ENCODE measurements at places on chromosomes 4 and X.

- no peak for DNase-seq
Observed at GRCh38 chr4:133910165-133910564, 291.4 kb downstream of the PABPC4L start.

DNA sequence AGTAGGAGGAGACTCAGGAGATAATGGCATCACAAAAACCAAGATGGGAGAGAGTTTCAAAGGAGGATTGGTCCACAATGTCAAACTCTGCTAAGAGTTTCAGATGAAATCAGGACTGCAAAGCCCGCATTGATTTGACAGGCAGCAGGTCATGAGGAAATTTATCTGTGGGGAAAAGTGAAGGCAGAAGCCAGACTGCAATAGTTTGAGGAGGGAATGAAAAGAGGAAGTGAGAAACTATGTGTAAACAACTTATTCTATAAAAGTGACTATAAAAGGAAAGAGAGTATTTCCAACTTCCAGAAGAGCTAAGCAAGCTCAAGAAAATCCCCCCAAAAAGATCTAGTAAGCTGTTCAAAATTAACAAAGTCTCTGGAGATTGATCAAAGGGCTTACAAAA is 66.3 kb upstream of the DGKK start:
- no peak for DNase-seq

DNA sequence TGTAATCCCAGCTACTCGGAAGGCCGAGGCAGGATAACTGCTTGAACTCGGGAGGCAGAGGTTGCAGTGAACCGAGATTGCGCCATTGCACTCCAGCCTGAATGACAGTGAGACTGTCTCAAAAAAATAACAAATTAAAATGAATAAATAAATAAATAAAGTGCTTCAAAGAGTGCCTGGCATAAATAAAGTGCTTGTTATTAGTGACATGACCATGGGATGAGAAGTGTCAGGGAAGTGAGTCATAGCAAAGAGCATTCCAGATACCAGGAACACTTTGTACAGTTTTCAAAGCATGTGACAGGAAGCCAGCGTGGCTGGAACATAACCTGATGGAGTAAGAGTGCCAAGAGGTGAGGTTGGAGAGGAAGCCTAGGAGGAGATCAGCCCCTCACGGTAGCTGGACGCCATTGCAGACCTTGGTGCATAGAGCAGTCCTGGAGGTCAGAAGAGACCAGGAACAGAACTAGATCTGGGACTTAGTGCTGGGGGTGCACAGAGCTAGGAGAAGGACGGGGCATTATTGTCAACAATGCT is 6.0 kb upstream of the WDR13 start:
- DNase-seq = no peak

DNA sequence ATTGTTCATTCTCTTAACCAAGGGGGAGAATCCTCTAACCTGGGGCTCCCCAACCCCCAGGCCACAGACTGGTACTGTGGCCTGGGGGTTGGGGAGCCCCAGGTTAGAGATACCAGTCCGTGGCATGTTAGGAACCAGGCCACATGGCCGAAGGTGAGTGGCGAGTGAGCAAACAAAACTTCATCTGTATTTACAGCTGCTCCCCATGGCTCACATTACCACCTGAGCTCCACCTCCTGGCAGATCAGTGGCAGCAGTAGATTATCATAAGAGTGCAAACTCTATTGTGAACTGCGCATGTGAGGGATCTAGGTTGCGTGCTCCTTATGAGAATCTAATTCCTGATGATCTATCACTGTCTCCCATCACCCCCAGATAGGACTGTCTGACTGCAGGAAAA is 957.2 kb upstream of the PRKX start:
- DNase-seq = no peak

Measured in activated T-cell treated with anti-CD3 and anti-CD28 coated beads for 24 hours (primary cell).